Left ventricle myocardium superior (tissue), 1 donor: ENCODE measurements at places on chromosomes 6 and 20. TPM values are rescaled to one million over a fixed set of nuclear protein-coding genes. Genes with fewer than 3 reads are reported as not detected.

GRCh38 chr20:45366631-45367030 lies 3.7 kb downstream of the SYS1 start:
- no peak for DNase-seq

DNA sequence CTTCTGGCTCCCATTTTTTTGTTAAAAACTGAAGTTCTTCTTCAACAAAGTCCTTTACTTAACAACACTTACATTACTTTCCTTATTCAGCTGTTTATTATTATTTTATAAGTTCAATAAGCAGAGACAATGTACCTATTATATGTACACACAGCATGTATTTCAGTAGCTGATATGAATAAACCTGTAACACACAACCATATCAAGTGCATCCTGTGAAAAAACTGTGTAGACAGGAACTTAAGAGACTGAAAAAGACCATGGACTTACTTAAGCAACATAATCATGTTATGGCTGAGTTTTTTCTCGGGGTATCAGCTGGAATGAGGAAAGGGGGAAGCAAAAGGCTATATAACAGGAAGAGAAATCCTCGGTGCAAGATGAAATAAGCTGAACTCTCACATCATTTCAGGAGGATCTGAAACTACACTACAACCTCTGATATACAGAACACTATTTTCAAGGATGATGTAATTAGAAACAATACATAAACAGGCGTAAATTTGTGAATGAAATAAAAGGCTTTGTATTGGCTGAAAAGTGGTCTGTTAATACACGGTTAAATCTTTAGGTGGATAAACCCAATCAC lies 70.9 kb downstream of the REV3L start:
- no peak for DNase-seq

DNA sequence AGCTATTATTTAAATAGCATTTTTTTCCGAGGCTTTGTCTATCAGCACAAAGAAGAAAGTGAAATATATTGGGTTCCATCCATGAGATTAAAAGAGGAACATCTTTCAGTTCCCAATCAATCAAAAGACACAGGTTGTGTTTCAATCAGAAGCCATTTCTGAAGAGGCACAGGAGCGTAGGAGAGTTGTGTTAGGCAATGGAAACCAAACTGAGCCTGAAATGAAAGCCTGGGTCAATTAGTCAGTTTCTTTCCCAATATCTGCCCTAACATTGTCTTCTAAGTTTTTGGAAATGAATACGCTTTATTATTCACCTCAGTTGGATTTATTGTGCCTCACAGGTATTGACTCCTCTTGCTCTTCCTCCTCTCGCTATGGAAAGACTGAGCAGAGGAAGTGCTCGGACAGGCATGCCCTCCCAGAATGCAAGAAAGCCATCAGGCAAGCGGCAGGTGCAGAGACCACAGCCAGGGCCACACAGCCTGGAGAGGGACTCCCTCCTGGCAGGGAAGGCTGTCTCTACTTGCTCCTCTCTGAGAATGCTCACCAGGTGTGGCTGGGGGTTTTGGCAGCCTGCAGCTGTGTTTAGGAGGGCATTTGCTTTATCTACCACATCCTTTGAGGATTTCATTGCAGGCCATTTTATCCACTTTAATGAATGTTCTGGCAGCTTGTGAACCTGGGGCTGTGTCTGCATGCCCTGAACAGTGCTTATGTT lies 100.8 kb upstream of the NEDD9 start:
- DNase-seq: no peak

DNA sequence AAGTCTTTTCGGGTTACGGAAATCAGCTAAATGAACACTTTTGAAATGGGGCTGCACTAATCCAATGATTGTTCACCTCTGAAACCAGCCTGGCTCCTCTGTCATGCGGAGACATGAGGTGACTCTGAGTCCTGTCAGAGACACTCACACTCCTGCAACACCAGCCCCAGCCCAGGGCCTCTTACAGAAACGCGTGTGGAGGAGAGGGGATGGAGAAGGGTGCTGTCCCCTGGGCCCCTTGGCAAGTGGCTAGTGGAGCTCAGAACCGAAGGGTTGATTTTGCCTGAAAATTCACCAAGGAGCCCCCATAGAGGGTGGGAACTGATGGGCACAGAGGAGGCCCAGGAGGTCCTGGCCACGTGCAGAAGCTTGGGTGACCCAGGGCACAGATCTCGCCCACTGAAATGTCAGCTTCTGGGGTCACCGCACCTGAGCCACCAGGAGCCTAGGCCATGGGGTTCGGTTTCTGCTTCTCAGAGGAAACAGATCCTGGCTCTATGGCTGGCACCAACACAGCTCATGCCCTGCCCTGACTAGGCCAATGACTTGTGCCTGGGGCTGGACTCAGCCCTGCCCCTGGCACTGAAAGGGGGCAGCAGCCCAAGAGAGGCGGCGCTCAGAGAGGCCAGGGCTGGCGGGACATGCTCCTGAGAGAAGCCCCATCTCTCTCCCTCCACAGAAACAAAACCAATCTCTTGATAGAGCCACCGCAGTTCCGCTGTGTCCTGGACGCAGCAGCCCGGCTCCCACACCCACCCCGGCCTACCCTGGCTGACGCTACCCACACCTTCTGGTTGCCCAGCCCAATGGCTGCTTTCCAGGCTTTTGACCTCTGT lies 144.7 kb downstream of the ERMARD start:
- DNase-seq: no peak

- no peak for DNase-seq
Observed at GRCh38 chr6:142014515-142014914, 118.2 kb upstream of the GJE1 start.

DNA sequence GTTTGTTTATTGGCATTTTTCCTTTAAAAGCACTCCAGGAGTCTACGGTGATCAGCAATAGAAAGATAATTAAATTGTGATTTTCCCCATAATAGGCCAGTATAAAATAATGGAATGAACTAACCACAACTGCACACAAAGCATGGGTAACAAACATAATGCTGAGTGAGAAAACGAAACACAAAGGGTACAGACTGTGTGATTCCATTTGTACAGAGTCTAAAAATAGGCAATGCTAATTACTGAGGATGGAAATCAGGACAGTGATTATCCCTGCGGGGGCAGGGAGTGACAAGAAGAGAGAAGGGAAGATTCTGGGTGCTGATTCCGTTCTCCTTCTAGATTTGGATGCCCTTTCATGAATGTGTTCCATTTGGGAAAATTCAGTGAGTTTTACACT lies 478.1 kb downstream of the PREX1 start:
- DNase-seq: no peak

DNA sequence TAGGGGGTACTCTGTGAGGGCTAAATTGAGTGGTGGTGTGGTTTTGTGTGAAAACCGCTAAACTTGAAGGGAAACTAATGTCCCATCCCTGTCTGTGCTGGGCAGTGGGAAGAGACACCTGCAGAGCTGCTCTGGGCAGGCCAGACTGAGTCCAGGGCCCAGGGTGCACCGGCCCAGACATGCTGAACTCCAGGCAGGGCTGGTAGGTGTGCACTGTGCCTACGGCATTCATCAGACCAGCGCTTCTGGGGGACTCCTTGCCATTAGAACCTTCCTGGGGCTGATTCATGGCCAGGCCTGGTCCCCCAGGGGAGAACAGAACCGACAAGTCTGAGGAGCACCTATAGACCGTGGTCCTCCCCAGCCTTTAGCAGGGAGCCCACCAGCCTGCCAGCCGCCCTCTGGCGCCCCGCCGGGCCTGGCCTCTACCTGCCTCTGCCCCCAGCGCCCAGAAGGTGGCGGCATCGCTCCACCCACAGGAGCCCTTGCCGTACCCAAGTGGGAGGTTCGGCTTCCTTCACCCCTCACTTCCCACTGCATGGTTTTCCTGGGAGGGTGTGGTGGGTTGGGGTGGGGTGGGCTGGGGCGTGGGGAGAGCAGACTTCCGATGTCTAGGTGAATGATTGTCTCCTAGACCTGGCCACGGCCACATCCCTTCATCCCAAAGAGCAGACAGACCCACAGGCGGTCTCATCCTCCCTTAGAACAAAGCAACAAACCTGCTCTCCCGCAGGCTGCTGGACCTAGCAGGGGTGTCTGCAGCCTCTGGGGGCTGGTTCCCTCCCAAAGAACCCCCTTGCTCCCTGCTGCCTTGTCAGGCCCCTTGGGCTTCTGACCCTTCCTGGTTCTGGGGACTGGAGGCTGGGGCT lies 15.5 kb downstream of the CCDC167 start:
- peak; percentile 80 for DNase-seq

DNA sequence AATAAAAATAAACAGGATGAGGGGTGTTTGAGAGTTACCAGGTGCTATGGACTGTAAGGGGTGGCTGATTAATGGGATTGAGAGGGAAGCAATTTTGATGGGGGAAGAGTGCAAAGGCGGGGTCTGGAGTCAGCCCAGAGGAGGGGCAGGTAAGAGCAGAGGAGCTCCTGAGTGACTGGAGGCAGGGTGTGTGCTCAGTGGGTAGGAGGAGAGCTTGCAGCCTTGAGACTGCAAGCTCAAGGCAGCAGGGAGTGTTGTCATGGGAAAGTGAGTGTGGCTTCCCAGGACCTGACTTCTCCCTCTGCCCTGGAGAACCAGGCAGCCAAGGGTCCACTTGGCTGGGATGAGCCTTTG lies 54.2 kb downstream of the RAB44 start:
- DNase-seq: no peak

GRCh38 chr20:64053841-64054661 lies 4.6 kb upstream of the SOX18 start:
- DNase-seq: peak; percentile 77

- DNase-seq: no peak
Observed at GRCh38 chr6:52663120-52663935, 7.6 kb upstream of the TMEM14A start.

The KCNB1 gene
- 1.9 TPM for total RNA-seq

The HSPA1L gene
- 2.0 TPM for total RNA-seq

The SMLR1 gene
- total RNA-seq: not detected
